Inflammatory macrophage treated with lipopolysaccharide for 4 hours (primary cell): ENCODE measurements at places on chromosomes 5 and 9.

DNA sequence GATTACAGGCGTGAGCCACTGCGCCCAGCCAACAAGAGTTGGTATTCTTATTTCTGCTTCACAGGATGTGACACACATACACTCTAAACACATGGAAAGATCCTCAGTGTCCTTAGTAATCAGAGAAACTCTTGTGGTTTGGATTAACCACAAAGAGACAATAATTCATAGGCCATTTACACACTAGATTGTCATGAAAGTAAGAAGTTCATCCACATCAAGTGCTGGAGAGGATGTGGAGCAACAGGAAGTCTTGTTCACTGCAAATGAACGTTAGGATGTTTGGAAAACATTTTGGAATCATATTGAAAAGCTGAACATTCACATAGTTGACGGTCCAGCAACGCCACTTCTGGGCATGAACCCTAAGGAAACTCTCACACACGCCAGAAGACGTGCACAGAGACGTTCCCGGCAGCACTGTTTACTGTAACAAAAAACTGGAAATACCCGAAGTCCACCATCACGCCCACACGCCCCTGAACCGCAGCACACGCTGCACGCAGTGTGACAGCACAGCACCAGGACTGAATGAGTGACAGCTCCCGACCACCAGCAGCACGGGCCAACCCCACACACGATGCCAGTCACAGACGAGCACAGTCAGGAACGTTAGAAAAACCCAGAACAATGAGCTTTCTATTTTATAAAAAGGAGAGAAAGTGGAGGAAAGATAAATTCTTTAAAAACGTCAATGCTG, 87.6 kb downstream of the COL23A1 start:
- no peak for DNase-seq

- no peak for DNase-seq
Measured at GRCh38 chr9:135198144-135198543, 110.7 kb downstream of the OLFM1 start.

DNA sequence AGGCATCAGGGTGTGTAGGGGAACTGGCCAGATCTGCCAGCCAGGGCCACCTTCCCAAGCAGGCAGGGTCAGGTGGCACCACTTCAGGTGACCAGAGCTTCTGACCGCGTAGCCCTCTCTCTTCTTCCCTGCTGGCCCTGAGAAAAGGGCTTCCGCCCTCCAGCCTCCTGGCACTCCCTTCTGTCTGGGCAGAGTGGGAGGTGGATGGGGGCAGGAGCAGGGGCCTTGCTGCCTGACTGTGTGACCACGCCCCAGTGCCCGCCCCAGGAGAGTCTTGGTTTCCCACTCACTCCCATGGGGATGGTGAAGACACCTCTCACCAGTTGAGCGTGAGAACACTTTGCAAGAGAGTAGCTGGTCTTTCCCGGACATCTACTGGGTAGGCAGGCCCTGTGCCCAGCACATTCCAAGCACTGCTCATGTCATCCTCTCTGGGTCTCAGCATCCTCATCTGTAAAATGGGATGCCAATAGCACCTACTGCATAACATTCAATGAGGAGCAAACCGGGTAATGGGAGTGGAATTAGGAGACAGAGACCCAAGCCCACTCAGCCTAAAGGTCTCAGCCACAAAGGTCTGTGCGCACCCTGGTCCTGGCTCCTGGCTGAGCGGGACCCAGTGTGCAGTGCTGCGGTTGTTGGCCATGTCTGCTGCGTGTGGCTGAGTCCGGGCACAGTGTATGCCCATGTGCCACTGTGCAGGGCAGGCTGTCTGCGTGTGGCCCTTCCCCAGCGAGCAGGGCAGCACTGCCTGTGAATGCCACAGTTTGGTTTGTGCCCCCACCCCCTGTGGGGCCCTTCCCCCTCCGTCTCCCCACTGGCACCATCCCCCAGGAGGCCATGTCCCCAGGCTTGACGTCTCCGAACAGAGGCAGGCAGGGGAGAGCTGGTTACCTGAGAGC, 179.1 kb upstream of the IER5L start:
- no peak for DNase-seq

DNA sequence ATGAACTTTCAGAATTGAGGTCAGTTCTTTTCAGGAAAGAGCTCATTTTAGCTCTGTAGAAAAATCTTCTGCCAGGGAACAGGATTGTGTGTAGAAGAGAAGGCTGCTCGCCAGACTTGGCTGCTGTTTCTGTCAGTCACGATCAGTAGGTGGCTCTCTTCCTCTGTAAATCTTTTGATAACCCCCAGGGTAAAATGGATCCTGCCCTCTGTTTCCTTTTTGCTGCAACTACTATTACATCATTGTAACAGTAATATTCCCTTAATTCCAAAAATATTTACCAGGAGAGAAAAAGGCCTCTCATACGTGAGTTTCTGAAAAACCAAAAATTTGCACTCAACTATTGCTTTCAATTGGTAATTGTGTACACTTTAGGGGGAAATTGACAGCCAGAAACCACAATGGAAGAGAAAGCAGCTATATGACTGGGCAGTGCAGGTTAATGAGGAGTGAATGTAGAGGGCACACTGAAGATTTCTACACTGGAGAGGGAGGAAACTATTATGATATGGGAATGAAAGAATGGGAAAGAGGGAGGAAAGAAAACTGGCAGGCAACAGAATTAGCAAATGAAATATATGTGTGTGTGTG, 12.3 kb downstream of the IFNA21 start:
- peak; percentile 35 for DNase-seq

- peak; percentile 82 for DNase-seq
Measured at GRCh38 chr5:61313960-61314681, 17.9 kb upstream of the ZSWIM6 start.

GRCh38 chr9:113520109-113520642, 56.6 kb downstream of the RGS3 start:
- peak; percentile 50 for DNase-seq

DNA sequence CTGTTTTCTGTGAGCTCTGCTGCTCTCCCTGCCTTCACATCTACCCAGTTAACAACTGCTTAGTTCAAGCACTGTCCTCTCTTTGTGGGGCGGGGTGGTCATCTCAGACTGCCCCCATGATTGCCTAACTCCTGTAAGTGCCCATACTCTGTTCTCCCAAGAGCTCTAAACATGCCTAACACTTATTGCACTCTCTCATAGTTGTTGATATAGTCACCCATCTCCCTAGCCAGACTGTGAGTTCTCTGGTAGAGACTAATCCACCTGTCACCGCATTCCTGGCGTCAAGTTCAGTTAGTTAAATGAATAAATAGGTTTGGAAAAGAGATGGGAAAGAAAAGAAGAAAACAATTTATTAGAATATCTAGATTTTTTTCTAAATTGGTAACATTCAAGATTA, 18.3 kb upstream of the MUSK start:
- DNase-seq = no peak

DNA sequence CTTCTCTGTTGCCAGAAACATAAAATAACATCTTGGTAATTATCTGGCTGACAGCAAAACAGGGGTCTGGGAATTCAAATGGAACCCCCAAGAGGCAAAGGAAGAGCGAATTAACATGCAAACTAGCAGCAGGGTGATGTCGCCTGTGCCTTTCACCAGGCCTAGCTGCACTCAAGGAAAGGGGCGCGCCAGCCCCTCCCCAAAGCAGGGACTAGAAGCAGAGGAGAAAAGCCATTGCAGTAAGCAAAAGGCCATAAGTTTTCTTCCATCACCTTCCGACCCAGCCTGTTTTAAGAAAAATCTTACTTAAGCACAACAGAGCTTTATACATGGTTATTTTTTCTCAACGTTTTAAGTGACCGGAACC, 539 bp downstream of the POC5 start:
- no peak for DNase-seq

DNA sequence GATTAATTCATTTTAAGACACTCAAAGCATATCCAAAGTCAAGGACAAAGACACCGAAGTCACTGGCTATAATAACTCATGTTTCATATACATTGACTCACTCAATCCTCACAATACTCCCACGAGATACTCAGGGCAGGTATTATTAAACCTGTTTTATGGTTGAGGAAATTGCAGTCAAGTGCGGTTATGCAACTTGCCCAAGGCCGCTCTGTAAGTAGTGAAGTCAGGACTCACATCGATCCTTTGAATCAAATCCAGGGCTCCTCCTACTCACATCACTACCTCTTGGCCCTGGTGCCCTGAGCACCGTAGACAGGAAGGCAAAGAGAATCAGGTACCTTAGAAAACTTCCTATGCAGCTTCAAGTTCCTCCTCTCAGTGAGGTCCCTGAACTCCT, 87.8 kb upstream of the APC start:
- no peak for DNase-seq

DNA sequence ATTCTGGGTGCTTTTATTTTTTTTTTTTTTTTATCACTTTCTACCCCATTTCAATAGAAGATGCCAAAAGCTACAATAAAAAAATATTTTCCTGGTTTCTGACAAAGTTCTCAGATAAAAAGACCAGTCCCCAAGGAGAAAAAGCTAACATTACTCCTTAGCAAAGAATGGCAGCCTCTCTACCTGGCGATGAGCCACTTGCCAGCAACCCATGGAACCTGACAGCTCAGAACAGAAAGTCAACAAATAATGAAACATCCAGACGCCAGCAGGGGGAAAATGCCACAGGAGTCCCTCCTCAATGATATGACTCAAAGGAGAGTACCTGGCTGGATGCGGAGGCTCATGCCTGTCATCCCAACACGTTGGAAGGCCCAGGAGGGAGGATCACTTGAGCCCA, 123.2 kb downstream of the MYO10 start:
- no peak for DNase-seq

DNA sequence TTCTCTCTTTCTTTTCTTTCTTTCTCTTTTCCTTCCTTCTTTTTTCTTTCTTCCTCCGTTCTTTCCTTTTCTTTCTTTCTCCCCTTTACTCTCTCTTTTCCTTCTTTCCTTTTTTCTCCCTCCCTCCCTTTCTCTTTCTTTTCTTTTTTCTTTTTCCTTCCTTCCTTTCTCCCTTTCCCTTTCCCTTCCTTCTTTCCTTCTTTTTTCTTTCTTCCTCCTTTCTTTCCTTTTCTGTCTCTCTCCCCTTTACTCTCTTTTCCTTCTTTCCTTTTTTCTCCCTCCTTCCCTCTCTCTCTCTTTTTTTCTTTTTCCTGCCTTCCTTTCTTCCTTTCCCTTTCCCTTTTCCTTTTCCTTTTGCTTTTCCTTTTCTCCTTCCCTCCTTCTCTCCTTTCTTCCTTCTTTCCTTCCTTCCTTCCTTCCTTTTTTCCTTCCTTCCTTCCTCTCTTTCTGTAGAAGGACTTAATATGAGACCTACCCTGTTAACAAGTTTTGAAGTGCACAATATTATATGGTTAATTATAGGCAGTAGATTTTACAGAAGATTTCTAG, 142.7 kb upstream of the CD180 start:
- no peak for DNase-seq

DNA sequence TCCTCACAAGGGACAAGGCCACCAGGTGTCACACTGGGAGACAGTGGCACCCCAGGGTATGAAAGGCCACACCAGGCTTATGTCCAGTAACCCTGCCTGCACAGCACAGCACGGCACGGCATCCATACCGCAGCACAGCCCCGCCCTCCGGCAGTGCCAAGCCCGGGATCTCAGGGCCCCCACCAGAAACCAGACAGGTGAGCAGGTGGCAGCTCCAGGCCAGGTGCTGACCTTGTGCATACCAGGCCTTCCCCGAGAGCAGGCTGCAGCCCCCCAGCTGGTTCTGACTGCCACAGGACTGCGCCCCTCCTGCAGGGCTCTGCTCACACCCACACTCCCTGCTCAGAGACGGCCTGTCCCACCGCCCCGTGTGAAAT, 56.5 kb downstream of the ADAMTS2 start:
- no peak for DNase-seq

DNA sequence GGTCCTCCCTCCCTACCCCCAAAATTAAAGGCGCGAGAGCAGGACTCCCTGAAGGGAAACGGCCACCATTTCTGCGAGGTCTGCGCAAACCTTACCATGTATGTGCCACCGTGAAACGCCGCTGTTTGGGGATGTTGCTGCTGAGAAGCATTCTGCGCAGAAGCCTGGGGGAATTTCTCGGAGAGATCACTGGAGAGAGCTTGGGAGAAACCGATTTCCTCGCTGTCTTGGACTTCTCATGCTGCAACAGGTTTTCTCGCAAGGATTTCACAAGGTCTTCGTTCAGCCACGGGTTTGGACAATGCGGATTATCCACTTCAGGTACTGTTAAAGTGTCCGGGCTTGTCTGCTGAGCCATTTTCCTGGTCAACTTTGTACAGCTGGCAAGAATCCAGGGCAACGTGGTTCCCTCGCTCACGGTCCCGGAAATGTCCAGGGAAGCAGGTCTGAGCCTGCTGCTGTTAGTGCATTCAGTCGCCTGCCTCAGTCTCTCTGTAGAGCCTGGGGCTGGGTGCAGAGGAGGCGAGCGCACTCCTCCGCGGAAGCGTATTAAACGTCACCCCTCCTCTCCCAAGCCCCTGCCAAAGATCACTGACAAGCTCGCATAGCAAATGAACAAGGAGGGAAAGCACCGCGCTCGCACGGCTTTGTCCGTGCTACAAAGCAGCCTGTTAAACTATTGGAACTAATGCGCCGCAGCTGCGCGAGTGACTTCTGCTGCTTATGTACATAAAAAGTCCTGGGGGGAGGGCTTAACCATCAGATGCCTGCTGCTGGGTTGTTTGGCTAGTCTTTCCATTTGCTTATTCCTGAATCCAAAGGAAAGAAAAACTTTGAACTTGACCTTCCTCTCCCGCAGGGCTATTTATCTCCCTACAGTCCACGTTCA, 125.1 kb downstream of the PDE4D start:
- no peak for DNase-seq

GRCh38 chr9:93675336-93676150, 99.2 kb downstream of the PHF2 start:
- DNase-seq = no peak

DNA sequence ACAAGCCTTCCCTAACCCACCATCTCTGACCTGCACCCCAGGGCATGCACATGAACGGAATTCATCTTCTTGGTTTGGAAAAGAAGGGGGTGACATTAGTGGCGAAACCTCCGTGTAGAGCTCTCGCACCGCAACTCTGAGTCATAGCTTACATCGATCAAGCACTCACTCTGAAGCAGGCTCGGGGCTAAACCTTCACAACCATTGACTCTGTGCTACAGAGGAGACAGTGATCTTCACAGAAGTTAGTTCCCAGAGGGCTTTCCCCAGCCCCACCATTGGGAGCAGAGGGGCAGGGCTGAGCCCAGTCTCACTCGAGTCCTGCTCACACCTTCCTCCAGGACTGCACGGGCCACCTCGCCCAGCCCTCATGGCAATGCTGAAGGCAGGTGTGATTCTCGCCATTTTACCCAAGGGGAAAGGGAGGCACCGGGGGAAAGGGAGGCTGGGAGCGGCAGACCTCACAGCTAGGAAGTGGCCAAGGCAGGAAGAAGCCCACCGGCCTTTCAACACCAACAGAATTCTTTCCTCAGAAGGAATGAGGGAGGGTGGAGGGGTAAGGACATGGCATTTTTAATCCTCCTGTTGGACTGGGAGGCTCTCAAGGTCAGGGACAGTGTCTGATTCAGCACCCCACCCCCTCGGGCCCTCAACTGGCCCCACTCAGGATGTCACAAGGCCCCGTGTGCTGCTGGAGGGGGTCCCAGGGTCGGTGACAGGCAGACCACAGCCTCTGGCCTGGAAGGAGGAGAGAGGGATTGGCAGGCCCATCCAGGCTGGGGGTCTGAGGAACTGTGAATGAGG, 25.9 kb upstream of the IL17B start:
- DNase-seq = no peak

- DNase-seq = no peak
Measured at GRCh38 chr9:129809346-129809745, 6.4 kb downstream of the TOR1B start.

GRCh38 chr5:145931718-145932117, 4.7 kb upstream of the SH3RF2 start:
- DNase-seq = no peak
